Activated naive CD8-positive, alpha-beta T cell treated with anti-CD3 and anti-CD28 coated beads for 36 hours (primary cell): ENCODE measurements at places on chromosomes 4 and X. TPM values are rescaled to one million over a fixed set of nuclear protein-coding genes. Genes with fewer than 3 reads are reported as not detected.
A peak's percentile ranks its signal among the peaks of the same experiment; 100 is the strongest.

Gene GYPE
- total RNA-seq, result 1.9 TPM

Gene EIF4E
- 179 TPM for total RNA-seq

Gene ACE2
- not detected for total RNA-seq

Gene CTAG2
- total RNA-seq, result 39.6 TPM

Gene F8
- 4.3 TPM for total RNA-seq

Gene TEX13D
- total RNA-seq, result 0.22 TPM

Gene HSD17B13
- not detected for total RNA-seq

Gene SLC9A6
- total RNA-seq, result 11.7 TPM

DNA sequence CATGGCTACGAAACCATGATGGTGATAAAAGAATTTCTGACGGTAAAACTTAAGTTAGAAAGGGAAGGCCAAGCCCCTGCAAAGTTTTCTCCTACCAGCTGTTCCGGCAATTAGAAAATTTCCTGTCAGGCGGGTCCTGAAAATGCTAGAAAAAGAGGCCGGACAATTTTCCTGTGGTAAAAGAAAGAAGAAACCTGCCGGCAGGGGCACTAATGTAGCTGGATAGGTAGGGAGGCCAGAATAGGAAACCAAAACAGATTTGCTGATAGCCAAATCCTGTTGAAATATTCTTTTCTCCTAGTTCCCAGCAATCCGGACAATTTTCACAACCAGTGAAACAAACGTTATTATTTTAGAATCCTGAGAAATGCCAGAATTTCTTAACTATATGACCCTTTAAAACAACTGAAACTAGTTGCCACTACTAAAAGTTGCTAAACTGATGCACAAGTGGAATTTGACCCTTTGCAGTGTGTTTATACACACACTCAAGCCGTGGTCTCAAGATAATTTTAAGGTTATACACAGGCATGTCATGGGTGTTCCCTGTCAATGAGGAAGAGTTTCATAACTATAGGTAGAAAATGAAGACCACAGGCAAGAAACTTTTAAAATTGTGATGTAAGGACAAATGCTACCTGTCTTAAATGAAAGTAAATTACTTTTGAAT, 47.7 kb downstream of the RPS6KA3 start:
- H3K27me3 ChIP-seq, result no peaks in the 10 kb centered on the region
- no peak overlapping the region for H3K4me3 ChIP-seq
- no peak overlapping the region for H3K27ac ChIP-seq
- H3K4me1 ChIP-seq, result peaks cover 31% of the 10 kb centered on the region
- peaks cover 30% of the 10 kb centered on the region for H3K36me3 ChIP-seq

DNA sequence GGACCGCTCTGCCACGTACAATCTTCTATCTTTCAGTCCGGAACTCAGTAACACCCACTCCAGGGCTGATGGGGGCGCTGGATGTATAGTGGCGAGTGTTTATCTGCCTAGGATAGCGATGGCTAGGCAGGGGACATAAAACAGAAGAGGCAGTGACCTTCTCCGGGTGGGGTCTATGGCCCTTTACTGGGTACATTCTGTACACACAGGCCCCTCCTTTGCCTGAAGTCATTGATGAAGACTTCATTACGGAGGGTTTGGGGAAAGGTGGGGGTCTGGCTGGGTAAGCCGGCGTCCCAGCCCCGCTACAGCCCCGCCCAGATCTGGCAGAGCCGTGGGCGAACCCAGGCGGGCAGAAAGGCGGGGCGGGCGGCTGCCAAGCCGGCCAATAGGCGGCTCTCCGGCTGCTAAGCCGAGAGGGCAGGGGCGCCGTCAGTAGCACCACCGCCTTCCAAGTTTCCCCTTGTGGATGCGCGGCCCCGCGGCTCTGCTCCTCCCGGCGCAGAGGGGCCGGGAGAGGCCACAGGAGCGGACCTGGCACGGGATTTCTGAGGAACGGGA, at the start of gene CHST7:
Gene CHST7 (plus strand): TSS at position 435 of the 561 bp plus-strand sequence. CDS start 167 bp downstream, outside the sequence.
- peaks cover 20% of the 10 kb centered on the region for H3K27me3 ChIP-seq
- H3K4me1 ChIP-seq, result peaks cover 27% of the 10 kb centered on the region
- peak within 1 kb of the TSS; percentile 86 for H3K27ac ChIP-seq
- DNase-seq, result peak; percentile 64

DNA sequence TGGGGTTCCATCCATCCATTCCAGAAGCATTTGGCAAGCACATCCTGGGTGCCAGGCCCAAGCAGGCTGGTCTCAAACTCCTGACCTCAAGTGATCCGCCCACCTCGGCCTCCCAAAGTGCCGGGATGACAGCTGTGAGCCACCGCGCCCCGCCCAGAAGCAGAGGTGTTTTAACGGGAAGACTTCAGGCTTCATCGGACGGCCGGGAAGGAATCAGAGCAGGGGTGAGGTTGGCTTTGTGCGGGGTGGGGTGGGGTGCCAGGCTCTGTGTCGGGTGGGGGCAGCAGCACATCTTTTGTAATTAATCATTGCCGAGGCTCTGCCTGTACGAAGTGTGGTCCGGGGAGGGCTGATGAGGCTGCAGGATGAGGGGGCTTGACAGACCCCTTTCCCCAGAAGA, 5.1 kb upstream of the SLC25A6 start:
- no peaks in the 10 kb centered on the region for H3K27me3 ChIP-seq
- peaks cover 27% of the 10 kb centered on the region for H3K36me3 ChIP-seq
- peaks cover 13% of the 10 kb centered on the region for H3K4me1 ChIP-seq

DNA sequence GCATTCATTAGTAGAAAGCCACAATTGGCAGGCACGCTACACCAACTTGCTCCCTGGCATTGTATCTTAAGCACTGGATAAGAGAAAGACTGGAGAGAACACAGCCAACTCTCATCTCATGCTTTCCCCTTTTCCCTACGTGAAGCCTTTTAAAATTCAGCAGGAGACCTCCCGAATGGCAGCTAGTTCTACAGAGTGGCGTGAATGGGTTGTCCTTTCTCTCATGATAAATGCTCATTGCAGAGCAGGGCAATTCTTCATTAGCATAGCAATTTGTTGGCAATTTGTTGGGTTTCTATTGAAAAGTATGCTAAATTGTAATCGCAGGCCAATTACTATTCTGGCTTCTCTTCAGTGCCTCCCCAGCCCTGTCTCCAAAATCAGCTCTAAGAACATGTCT, 48.0 kb downstream of the SEPTIN11 start:
- no peaks in the 10 kb centered on the region for H3K27me3 ChIP-seq
- H3K27ac ChIP-seq, result no peak overlapping the region

DNA sequence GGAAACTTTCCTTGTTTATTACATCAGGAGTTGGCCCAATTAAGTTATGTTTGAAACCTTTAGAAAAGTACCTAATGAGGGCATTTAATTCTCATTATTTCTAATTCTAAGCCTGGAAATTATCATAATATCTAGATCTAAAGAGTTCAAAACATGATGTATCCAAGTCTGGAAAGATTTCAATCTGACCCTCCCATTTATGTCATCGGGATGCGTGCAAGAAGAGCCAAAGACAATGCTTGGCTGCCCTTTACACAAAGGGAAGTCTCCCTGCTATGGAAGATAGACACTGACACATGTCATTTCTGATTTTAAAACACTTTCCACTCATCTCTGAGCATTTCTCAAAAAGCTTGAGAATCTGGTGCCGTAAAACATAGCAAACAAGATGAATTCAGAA, 222.4 kb downstream of the ANTXR2 start:
- no peak overlapping the region for H3K4me3 ChIP-seq
- peaks cover 3% of the 10 kb centered on the region for H3K27me3 ChIP-seq
- no peak overlapping the region for H3K27ac ChIP-seq
- peaks cover 2% of the 10 kb centered on the region for H3K4me1 ChIP-seq
- H3K36me3 ChIP-seq, result no peaks in the 10 kb centered on the region

DNA sequence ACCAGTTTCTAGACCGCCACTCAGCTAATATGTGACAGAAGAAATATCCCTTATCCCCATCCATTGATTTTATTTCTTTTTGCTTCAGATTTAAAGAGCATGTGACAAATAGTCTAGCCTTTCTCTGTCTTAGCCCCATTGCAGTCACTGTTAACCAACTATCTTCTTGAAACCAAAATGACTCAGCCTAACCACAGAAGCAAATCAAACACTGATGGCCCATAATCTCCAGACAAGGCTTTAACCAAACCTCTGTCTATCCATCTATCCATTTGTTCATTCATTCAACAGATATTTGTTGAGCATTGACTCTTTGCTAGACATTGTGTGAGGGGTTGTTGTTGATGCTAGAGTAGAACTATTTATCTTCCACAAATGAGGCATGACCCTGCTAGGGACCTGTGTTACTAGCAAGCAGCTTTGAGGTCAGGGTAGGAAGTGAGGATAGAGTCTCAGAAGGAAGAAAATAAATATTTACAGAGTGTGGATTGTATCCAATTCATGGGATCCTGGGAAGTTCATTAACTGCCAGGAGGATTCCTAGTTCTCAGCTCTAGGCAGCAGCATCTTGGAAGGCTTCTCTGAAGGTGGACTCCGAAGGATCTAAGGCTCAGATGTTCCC, 22.5 kb downstream of the HNRNPH2 start:
- H3K27me3 ChIP-seq, result no peaks in the 10 kb centered on the region
- no peak for DNase-seq
- peak overlapping the region; percentile 23 for H3K27ac ChIP-seq

DNA sequence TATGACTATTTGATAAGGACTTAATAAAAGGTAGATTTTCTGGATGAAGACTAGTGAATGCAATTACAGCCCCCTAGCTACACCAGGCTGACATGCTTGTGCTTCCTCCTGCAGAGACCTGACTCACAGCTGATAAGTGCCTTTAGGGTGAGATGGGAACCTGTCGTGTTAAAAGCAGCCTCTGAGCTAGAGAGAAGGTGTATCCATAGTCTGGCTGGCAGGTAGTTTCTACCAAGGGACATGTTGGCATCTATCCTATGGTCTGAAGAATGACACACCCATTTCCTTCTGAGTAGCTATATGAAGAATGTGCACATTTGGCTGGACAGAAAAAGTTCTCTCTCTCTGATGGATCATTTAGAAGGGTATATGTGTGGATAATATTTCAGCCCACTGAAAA, 64.1 kb downstream of the PARM1 start:
- DNase-seq, result no peak
- no peaks in the 10 kb centered on the region for H3K27me3 ChIP-seq
- H3K4me3 ChIP-seq, result no peak overlapping the region
- H3K4me1 ChIP-seq, result no peaks in the 10 kb centered on the region
- no peak overlapping the region for H3K27ac ChIP-seq

GRCh38 chrX:33906971-33907370, 225.1 kb downstream of the FAM47A start:
- no peaks in the 10 kb centered on the region for H3K4me1 ChIP-seq
- H3K4me3 ChIP-seq, result no peak overlapping the region
- DNase-seq, result no peak
- H3K27me3 ChIP-seq, result no peaks in the 10 kb centered on the region
- no peak overlapping the region for H3K27ac ChIP-seq

DNA sequence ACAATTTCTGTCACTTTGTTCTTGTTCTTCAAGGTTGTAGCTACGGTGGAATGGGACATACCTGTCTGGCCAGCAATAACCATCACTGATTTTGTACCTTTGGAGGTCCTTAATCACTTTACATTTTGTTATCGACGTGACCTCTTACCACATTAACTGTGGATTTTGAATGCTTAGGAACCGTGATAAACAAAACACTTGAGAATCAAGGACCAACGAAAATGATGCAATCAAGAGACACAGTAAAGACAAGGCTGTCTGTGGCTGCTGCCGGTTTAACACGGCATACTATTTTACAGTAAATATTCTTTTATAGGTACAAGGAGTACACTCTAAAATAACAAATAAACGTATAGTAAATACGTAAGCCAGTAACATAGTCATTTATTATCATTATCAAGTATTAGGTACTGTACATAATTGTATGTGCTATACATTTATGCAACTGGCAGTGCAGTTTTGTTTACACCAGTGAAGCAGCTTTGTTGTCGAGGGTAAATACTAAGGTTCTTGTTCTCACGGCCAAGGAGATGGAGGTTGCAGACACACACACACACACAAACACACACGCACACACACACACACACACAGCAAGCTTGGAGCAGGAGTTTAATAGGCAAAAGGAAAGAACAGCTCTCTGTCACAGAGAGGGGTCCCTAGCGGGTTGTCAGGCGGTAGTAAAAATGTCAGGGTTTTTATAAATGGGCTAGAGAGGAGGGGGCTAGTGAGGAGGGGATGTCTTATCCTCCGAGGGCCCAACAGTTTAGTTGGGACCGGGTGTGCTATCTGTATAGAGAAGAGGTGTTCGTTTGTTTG, 194.7 kb upstream of the CXorf51B start:
- H3K4me3 ChIP-seq, result no peak overlapping the region
- no peak overlapping the region for H3K27ac ChIP-seq
- H3K27me3 ChIP-seq, result no peaks in the 10 kb centered on the region
- H3K4me1 ChIP-seq, result no peaks in the 10 kb centered on the region
- no peaks in the 10 kb centered on the region for H3K36me3 ChIP-seq

GRCh38 chr4:29311247-29311646, 1408.9 kb upstream of the PCDH7 start:
- H3K4me1 ChIP-seq, result no peaks in the 10 kb centered on the region
- no peak overlapping the region for H3K4me3 ChIP-seq
- DNase-seq, result no peak
- no peaks in the 10 kb centered on the region for H3K27me3 ChIP-seq
- no peak overlapping the region for H3K27ac ChIP-seq

- no peaks in the 10 kb centered on the region for H3K27me3 ChIP-seq
- H3K4me3 ChIP-seq, result no peak overlapping the region
- peaks cover 79% of the 10 kb centered on the region for H3K4me1 ChIP-seq
- H3K27ac ChIP-seq, result peak overlapping the region; percentile 92
Observed at GRCh38 chrX:19748896-19749680, 138.3 kb downstream of the SH3KBP1 start.

DNA sequence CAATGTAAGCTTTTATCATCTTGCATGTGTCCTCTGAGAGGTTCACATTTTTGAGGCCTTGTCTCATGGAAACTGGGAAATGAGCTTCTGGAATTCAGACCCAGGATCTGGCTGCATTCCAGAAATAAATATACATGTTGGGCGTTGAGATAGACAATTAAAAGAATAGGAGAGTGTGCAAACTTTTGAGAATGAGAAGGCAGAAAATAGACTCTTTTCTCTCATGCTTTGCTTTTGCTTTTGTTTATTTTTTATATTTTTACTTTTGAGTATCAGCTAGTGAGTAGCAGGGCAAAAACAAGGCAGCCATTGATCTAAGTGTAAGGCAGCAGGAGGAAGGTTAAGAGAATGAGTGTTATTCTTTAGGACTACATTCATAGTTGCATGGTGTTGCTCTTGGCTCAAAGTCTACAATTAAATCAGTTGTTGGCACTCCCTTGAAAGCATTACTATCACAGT, 12.4 kb downstream of the SHROOM3 start:
- peaks cover 3% of the 10 kb centered on the region for H3K27me3 ChIP-seq
- H3K4me3 ChIP-seq, result no peak overlapping the region
- H3K27ac ChIP-seq, result no peak overlapping the region
- no peak for DNase-seq

- H3K36me3 ChIP-seq, result peaks cover 41% of the 10 kb centered on the region
- H3K4me1 ChIP-seq, result peaks cover 84% of the 10 kb centered on the region
- peak overlapping the region; percentile 96 for H3K27ac ChIP-seq
- no peak for DNase-seq
Observed at GRCh38 chr4:108118505-108118904, 50.2 kb downstream of the LEF1 start.

GRCh38 chrX:70033348-70034051, 16.2 kb downstream of the AWAT2 start:
- no peaks in the 10 kb centered on the region for H3K36me3 ChIP-seq
- H3K27ac ChIP-seq, result no peak overlapping the region
- DNase-seq, result peak; percentile 24
- no peaks in the 10 kb centered on the region for H3K4me1 ChIP-seq
- H3K27me3 ChIP-seq, result no peaks in the 10 kb centered on the region

GRCh38 chr4:169341490-169341889, 70.7 kb upstream of the SH3RF1 start:
- H3K4me3 ChIP-seq, result no peak overlapping the region
- no peaks in the 10 kb centered on the region for H3K36me3 ChIP-seq
- no peaks in the 10 kb centered on the region for H3K4me1 ChIP-seq
- no peaks in the 10 kb centered on the region for H3K27me3 ChIP-seq
- no peak overlapping the region for H3K27ac ChIP-seq
